CD4-positive, alpha-beta T cell treated with Interleukin-2 at 100 ng/mL for 4 hours (primary cell): ENCODE measurements at places on chromosomes 5 and 9.

GRCh38 chr5:93058309-93058708 lies 522.7 kb downstream of the NR2F1-AS1 start:
- no peak for DNase-seq

GRCh38 chr5:74469234-74469994 lies 171.1 kb downstream of the ENC1 start:
- DNase-seq, result no peak

DNA sequence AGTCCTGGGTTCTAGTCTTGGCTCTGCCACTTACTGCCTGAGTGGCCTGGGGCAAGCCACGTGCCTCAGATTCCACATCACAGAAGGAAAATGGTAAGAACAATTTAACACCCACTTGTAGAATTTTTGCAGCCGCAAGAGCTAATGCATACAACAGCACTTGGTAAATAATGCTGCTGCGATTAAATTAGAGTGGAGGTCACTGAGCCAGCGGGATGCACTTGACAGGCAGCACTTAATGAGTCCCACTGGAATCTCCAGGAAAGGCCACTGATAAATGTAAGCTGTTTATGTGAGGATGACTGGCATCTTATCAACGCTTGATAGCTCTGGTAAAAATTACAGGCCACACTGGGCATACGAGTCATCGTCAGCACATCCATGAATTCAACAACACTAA lies 59.4 kb upstream of the UBTD2 start:
- DNase-seq, result no peak

GRCh38 chr5:141934099-141934844 lies 10.6 kb downstream of the DELE1 start:
- DNase-seq, result no peak

DNA sequence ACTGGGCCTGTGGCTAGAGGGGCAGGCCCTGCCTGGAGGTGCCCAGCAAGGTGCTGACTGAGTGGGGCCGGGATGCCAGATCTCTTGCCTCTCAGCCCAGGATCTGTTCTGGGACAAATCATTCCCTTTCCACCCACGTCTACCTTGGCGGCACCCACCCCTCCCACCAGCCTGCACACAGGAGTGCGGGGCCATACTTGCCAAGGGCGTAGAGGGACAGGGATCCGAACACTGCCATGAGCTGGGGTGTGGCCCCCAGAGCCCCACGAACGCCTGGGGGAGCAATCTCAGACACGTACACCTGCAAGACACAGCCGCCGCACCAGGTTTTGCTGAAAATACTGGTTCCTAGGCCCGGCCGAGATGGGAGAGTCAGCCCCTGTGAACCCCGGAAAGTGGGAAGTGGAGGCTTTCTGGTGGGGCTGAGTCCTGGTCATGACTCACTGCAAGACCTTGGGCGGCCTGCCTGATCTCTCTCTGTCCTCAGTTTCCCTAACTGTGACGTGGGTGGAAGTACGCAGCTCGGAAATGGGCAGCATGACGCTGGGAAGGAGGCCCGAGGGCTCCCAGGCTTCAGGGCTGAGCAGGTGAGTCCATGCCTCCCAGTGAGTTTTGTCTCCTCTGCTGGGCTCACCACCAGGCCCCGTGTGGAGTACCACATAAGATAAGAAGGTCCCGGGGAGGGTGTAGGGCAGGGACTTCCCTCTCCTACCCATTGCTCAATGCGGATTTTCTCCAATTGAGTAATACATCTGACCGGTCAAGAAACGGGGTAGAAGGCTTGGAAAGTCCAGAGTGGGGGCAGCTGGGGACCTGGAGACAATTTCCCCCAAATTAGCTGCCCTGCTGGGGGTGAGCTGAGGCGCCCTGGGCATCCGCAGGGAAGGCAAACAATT lies 2.6 kb downstream of the SLC2A6 start:
- no peak for DNase-seq

DNA sequence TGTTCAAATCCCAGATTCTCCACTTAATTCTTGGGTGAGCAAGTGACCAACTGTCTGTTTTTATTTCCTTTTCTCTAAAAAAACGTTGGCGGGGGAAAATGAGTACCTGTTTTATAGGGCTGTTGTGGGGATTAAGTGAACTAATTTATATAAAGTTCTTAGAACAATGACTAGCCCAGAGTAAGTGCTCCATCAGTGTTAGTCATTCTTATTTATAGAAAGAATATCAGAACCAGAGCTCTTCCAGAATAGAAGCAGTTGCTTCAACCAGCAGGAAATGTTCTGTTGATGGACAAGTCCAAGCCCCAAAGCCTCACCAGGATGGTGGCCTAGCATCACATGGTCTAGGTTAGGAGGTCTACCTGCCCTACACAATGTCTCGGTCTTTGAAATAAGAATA lies 379.2 kb downstream of the ACTL7B start:
- DNase-seq, result no peak

DNA sequence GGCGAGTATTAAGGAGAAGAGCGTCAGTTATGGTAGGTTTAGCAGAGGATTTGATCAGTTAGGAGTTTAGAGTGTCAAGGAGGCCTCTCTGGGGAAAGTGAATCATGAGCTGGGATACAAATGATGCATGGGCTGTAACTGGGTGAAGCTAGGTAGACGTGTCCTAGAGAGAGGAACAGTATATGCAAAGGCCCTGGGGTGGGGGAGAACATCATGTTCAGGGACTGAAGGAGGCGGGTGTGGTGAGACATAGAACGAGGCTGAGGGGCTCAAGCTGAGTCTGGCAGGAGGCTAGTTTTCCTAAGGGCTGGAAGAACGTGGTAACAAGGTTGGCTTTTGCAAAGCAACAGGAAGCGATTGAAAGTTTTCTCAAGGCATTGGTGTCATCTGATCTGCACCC lies 10.5 kb downstream of the TMEM268 start:
- no peak for DNase-seq

GRCh38 chr9:38720083-38720745 lies at the start of gene FAM240B:
FAM240B (minus strand) TSS chr9:38720133; CDS start chr9:38703999, 16,134 bp downstream.
- no peak for DNase-seq

GRCh38 chr5:160333721-160334120 lies 21.4 kb upstream of the CCNJL start:
- no peak for DNase-seq

DNA sequence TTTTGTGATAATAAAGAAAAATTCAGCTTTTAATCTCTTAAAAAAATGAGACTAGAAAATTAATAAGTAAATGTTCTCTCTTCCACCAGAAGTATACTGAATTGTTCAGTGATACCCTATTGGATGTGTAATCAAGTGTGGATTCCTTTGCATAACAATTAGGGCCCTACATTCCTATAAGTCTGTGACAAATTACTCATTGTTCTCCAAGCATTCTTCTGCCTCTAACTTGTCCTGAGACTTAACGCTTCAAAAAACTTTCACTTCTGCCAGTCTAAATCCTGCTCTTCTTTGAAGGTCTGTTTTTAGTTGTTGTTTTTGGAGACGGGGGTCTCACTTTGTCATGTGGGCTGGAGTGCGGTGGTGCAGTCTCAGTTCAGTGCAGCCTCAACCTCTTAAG lies 9.2 kb upstream of the DDX46 start:
- no peak for DNase-seq

DNA sequence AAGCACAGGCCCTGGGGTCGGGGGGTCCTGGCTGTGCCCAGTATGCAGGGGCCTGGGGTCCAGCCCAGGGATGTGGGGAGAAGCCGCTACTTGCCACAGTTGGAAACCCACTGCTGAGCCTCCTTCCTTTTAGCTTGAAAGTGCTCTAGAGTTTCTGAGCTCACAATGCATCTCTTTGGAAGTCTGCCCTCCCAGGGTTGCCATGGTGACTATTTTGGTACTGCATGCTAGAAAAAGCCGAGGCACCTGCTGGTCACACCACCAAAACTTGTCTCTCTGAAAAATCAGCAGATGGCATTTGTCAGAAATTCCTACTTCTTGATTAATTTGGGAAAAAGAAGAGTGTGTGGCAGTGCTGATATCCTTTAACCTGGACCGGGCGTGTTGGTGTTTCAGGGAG lies 151.8 kb downstream of the SEC61B start:
- DNase-seq, result no peak

DNA sequence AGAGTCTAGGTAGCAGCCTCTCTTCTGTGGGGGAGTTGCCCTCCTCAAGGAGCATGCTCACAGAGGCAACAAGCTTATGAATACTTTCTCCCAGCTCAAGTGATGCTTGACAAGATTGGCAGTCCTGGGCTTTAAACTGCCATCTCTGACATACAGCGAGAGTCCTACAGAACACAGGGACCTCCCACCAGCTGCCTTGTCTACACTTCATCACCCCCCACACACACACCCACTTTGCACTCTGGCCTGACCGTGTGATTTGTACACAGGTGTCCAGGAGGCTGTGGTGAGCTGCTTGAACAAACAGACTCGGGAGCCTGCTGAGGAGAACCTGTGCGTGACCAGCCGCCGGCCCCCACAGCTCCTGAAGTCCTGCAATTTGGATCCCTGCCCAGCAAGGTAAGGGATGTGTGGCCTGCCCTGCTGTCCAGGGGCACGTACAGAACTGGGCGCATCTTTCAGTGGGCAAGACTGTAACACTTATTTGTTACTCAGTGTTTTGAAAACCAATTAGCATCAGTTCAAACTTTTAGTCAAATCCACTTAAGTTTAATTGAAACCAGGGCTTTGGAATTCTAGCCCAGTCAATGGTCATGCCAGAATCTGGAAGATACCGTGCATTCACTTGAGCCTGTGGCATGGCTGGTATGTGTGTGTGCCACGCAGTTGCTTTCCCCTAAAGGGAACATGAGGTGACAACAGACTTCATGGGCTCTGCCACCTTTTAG lies 247.5 kb downstream of the ADAMTSL1 start:
- no peak for DNase-seq
